ENCODE measurements at places on chromosomes 1 and 21.

- DNase-seq, result no peak
These were observed 34.8 kb upstream of the PRELP start for GRCh38 chr1:203440771-203441170.

- no peak for DNase-seq
These were observed 6.4 kb downstream of the PLPPR4 start for GRCh38 chr1:99270646-99271045.

DNA sequence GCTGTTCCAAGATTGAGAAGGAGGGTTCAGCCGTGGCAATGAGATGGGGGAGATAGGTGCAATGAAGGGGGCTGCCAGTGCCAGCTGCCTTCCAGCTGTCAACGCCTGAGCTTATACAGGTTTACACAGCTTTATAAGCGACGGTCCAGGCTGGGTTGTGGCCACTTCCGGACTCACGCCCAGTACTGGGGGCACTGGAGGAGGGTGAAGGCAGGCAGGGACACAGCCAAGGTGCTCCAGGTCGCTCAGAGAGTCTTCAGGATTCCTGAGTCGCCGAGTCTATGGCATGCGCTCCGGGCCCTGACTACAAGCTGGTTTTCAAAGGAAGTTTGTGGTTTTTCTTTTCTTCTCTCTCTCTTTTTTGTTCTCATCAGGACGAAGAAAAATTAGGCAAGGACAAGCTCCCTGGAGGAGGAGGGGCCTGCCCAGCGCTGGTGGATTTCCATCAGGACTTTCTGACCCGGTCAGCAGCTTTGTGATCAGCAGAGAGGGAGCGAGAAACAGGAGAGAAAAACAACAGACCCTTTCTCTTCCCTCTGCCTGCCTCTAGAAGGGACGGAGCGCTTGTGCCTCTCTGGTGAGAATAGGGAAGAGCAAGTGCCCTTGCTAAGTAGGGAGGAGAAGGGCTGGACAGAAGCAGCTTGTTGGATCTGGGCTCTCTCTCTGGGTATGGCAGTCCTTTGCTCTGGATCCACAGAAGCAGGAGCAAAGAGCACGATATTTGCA, at the start of gene MINDY1:
MINDY1 (minus strand) TSS at position 576 of the 726 bp plus-strand sequence. CDS start 4,285 bp downstream, outside the sequence.
- DNase-seq, result peak; percentile 32

GRCh38 chr21:37407719-37408420, 41.3 kb downstream of the DYRK1A start:
- DNase-seq, result peak; percentile 43

- no peak for DNase-seq
These were observed 485.3 kb upstream of the NFIA start for GRCh38 chr1:60596791-60597750.

DNA sequence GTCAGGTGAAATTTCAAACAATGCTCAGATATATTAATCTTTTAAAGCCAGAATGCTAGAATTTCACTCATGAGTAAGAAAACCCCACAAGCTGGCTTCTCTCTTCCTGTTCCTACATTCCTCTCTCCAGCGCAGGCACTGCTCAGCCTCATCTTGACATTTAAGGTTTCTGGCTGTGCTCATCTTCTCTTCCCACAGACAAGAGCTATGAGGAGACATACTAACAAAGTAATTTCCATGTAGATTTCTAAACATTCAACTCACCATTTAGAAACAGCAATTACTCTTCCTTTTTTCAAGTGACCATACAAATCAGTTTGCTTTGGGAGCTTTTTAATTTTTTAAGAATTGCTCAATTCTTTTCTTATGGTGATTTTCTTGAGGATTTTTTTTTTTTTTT, 7.8 kb upstream of the LRRC8D start:
- DNase-seq, result no peak

DNA sequence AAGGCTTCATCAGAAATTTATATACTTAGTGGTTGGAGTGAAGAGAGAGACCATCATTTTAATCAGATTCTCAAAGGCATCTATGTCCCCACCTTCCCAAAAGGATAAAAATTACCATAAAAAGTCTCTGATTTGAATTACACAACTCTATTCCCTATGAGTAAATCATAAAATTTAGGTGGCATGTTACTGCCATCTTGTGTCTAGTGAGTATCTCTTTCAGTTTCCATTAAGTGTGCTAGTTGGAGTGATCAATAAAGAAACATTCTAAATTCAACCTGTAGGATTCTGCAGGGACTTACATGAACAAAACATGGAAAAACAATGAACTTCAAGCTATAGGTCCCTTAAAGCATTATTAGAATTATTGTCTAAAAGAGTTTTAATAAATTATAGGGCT, 655.4 kb downstream of the LTN1 start:
- no peak for DNase-seq

DNA sequence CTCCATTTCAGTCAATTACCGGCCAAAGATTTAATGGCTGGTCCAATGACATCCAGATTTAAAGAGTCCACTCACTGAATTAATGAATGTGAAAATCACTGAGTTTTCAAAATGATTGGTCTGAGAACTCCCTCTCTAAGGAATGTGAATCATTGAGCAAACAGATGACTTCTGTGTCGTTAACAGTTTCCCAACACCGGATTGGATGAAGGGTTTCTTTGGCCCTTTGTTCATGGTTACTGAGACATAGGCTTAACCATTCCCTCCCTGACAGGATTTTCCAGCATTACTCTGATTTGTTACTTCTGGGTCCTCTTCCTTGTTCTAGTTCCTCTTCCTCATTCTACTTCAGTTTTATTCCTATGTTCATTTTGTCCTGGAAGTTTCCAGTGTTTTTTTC, 1.5 kb upstream of the CLDN17 start:
- DNase-seq, result no peak

- no peak for DNase-seq
These were observed 141.7 kb downstream of the EIF4G3 start for GRCh38 chr1:21034725-21035628.

DNA sequence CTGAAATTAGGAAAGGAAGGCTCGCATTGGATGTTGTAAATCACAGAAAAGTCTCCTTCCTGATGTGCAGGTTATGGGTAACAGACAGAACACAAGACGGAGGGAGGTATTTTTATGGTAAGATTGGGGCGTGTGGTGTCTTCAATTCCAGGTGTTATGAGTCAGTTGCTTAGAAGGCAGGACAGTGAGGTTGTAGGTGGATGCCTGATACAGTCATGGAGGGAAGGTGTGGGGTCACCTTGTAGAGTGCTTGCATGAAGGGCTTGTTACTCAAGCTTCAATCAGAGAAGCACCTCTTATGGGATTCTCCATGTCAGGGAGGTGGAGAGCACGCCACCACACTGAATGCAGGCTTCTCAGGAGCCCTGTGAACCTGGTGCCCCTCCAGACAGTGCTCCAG, 63.1 kb downstream of the C1orf21 start:
- DNase-seq, result no peak

DNA sequence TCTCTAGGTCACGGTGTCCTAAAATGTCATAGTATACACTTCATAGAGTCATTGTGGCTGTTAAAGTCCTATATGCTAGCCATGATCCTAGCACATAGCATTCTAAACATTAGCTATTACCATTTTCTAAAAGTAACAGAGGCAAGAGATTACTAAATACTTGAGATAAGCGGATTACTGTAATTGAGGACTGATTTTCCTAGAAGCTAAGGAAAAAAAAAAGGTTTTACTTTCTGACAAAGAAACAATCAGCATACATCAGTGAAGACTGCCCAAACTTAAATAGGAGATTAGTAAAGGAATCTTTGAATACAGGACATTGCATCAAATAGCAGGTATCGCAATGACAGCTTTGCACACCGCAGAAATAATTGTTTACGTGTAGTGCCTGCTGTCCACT, 91.3 kb upstream of the HNRNPU start:
- DNase-seq, result no peak

DNA sequence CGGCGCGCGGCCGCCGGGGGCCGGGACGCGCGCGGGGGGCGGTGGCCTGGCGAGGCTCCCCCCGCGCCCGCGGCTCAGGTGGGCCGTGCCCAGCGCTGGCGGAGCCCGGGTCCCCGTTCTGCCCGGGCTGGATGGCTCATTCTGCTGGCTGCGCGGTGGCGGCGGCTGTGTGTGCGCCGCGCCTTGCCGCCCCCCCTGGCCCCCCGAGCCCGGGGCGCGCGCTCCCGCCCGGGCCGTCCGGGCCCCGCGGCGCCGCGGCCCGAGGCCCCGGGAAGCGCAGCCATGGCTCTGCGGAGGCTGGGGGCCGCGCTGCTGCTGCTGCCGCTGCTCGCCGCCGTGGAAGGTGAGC, at the start of gene EPHB2:
EPHB2 (plus strand) TSS at position 139 of the 349 bp plus-strand sequence; CDS start at position 283, 144 bp downstream.
- no peak for DNase-seq

DNA sequence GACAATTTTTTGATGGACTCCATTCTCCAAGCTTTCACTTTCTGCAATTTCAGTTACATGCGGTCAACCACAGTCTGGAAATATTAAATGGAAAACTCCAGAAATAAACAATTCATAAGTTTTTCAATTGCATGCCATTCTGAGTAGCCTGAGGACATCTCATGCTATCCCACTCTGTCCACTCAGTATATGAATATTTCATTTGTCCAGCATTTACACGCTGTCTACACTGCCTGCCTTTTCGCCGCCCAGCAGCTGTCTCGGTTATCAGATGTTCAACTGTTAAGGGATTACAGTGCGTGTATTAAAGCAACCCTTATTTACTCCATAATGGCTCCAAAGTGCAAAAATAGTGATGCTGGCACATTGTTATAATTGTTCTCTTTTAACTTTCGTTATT, 116.3 kb downstream of the ADSS2 start:
- DNase-seq, result no peak

DNA sequence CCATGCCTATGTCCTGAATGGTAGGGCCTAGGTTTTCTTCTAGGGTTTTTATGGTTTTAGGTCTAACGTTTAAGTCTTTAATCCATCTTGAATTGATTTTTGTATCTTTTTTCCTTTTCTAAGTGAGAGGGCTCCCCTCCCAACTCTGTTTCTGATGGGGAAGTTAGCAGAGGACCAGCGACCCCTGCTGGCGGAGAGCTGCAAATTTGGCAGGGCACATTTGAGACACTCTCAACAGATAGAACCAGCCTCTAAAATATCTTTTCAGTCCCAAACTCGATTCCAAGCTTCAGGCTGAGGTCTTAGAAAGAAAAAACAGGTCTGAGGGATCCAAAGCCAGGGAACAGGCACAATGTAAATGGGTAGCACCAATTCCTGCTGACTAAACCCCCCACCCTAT, 32.5 kb downstream of the LRRC3 start:
- DNase-seq, result no peak

GRCh38 chr1:230544758-230545157, 97.5 kb upstream of the COG2 start:
- no peak for DNase-seq

GRCh38 chr1:67281244-67281643, 26.4 kb upstream of the IL12RB2 start:
- no peak for DNase-seq

- DNase-seq, result no peak
These were observed 6.2 kb downstream of the LRRC3 start for GRCh38 chr21:44461464-44462001.

Measured in GM12878 (cell line).